CD4-positive, alpha-beta memory T cell (primary cell): ENCODE measurements at places on chromosomes 11 and 22.

DNA sequence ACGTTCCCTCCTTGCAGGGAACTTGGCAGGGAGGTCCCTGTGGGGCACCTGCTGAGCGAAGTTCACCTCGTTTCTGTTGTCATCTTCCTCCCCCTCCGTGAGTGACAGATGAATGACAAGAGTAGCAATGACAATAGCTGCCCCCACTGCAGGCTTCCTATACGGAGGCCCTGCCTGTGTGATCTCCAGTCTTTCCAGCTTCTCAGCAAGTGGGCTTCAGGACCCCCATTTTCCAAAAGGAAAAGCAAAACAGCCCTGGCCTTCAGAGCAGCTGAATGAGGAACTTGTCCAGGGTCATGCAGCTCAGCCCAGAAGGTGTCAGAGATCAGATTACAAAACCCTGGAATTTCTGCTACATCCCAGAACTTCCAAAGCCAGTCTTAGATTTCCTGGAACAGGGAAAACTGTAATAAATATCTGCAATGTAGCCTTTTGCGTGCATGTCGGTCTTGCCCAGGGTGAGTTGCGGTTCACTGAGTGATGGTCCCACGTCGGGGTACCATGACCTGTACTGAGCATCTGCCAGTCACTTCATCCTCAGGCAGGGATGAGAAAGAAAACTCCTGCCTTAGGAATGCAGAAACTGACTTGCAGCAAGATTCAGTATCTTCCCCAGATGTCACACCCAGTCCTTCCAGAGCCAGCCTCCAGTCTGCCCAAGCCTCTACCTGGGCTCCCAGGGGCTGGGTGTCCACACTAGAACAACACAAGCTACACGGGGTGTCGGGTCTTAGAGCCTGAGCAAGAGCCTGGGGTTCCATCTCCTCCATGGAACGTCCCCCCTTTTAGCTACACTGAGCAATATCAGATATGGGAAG, 1457.0 kb downstream of the BRD1 start:
- no peak for DNase-seq

- no peak for DNase-seq
These were observed 463 bp upstream of the PTPMT1 start for GRCh38 chr11:47564933-47565339.

DNA sequence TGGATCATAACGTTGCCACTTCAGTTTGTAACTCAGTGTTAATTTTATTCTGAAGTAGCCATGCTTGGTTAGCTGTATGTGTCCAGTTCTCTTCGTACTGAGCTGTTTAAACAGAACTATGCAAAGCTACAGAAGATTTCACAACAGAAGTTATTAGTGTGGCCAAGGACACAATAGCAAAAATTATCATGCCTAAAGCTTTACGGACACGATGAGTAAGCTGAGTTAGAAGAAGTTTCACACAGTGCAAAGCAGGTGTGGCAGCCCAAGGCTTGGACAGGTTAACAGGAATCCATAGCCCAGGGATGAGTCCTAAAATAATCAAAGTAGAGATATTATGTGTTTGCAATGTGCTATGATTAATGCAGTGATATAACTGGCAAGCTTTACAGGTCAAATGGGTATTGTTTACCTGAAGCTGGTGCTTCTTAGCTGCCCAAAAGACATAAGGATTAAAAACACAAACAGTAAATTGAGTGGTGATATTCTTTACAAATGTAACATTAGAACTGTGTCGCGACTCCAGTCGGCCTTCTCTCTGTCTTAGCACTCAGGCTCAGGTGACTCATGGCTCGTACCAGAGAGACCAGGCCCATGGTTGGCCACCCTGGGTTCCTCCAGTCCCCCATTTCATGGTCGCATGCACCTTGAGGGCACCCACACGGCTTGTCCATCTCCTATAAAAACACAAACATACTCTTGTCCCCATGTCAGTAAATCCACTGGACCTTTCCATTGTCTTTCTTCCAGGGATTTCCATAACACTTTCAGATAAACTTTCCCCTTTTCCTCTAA, 35.5 kb upstream of the NCAM1 start:
- no peak for DNase-seq

DNA sequence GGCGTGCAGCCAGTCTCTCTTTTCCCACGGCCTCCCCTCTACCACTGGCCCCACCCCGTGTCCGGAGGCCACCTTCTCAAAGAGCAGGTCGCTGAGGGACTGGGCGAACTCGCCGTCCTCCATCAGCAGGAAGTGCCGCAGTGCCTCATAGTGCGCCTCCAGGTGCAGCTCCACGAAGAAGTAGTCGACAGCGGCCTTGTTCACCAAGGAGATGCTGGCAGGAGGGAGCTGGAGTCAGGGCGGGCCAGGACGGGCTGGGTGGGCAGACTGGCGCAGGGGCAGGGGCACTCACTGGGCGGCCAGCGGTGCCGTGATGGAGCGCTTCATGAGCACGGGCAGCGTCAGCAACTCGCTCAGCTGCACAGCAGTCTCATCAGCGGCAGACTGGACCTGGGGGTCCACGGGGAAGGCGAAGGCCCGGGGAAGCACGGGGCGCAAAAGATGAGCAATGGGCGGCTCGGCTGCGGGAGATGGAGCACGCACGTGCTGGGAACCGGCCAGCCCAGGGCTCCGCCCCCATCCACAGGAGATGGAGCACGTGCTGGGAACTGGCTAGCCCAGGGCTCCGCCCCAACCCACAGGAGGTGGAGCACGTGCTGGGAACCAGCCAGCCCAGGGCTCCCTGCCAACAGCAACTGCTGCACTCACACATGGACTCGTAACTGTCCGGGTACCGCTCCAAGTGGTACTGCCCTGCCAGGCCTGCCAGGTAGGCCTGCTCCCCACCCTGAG, 18.4 kb downstream of the SELENOO start:
- DNase-seq, result no peak

GRCh38 chr22:24503137-24503842, 8.2 kb downstream of the UPB1 start:
- DNase-seq, result peak; percentile 41

DNA sequence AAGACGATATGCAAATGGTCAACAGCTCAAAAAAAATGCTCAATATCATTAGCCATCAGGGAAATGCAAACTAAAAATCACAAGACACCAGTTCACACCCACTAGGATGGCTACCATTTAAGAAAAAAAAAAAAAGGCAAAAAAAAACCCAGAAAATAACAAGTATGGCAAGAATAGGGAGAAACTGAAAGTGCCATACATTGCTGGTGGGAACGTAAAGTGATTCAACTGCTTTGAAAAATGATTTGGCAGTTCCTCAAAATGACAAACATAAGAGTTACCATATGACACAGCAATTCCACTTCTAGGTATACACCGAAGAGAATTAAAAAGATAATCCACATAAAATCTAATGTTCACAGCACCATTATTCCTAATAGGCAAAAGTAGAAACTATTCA, 47.5 kb downstream of the PICALM start:
- no peak for DNase-seq

GRCh38 chr22:43755011-43755410, 57.1 kb downstream of the EFCAB6 start:
- no peak for DNase-seq
